ENCODE measurements at places on chromosomes 7 and 10. TPM values are rescaled to one million over a fixed set of nuclear protein-coding genes. Genes with fewer than 3 reads are reported as not detected.

DNA sequence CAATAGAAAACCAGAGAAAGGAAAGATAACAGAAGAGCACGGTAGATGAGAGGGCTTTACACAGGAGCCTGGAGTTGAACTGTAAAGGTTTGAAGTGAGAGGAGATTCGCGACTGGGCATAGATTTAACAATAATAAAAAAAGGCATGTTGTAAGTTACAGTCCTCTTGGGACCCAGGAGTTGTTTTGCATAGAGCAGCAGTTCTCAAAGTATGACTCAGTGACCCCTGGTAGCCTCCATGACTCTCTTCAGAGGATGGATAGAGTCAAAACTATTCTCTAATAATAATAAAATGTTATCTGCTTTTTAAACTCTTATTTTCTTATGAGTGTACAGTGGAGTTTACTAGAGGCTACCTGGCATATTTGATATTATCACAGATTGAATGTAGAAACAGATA lies 262.3 kb downstream of the SORCS3 start:
- DNase-seq, result no peak

DNA sequence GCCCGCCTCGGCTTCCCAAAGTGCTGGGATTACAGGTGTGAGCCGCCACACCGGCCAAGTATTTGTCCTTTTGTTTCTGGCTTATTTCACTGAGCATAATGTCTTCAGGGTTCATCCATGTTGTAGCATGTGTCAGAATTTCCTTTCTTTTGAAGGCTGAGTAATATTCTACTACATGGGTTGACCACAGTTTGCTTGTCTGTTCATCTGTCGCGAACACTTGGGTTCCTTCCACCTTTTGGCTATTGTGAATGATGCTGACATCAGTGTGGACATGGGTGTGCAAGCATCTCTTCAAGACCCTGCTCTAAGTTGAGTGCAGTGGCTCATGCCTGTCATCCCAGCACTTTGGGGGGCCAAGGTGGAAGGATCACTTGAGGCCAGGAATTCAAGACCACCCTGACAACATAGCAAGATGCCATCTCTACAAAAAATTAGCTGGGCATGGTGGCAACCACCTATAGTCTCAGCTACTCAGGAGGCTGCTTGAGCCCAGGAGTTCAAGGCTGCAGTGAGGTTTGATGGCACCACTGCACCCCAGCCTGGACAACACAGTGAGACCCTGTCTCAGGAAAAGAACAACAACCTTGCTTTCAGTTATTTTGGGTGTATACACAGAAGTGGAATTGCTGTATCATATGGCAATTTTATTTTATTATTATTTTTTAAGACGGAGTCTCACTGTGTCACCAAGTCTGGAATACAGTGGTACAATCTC lies 17.0 kb downstream of the CHST12 start:
- DNase-seq, result no peak

GRCh38 chr10:58348571-58349033 lies 13.8 kb downstream of the UBE2D1 start:
- no peak for DNase-seq

- no peak for DNase-seq
Measured at GRCh38 chr7:138325434-138325833, 134.6 kb upstream of the TRIM24 start.

The LRRN3 gene
- 5.2 TPM for polyA plus RNA-seq

DNA sequence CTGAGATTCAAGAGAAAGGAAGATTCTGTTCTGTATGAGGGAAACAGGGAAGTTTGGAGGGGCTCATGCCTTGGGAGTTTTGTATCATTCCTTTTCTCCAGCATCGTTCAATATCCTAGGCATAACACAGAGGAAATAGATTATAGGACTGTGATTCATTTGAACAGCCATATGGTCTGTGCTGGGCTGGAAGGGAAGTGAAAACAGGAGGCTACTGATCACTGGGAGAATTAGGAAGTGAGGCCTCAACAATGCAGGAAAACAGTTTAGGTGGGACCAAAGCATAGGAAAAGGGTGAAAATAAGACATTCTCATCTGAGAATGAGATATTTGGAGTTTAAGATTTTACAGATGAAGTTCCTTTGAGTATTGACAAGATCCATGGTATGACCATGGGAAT lies 70.7 kb upstream of the MKX start:
- DNase-seq, result no peak

- DNase-seq, result no peak
Measured at GRCh38 chr7:100221231-100221718, 1.5 kb downstream of the PVRIG start.

The FOXP2 gene
- polyA plus RNA-seq, result 10.9 TPM

DNA sequence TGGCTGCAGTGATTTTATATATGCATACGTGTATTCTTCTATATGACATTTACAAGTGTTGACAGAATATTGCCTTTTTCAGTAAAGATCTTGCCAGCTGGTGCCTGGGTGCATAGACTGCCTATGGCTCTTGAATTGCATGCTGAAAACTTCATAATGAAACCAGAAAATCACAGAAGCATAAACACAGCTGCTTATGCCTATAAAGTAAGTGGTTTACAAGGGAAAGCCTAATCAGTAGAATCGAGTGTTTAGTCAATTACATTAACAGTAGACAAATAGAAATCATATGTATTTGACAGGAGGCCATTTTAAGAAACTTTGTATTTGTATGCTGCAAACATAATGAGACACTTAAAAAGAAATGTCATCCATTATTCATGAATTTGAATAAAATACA lies 82.5 kb downstream of the TMEM168 start:
- peak; percentile 1 for DNase-seq

GRCh38 chr10:649798-650440 lies 39.5 kb downstream of the DIP2C start:
- DNase-seq, result no peak

The RBP4 gene
- polyA plus RNA-seq, result 0.68 TPM

- DNase-seq, result no peak
Measured at GRCh38 chr10:112335111-112335867, 38.6 kb upstream of the ACSL5 start.

DNA sequence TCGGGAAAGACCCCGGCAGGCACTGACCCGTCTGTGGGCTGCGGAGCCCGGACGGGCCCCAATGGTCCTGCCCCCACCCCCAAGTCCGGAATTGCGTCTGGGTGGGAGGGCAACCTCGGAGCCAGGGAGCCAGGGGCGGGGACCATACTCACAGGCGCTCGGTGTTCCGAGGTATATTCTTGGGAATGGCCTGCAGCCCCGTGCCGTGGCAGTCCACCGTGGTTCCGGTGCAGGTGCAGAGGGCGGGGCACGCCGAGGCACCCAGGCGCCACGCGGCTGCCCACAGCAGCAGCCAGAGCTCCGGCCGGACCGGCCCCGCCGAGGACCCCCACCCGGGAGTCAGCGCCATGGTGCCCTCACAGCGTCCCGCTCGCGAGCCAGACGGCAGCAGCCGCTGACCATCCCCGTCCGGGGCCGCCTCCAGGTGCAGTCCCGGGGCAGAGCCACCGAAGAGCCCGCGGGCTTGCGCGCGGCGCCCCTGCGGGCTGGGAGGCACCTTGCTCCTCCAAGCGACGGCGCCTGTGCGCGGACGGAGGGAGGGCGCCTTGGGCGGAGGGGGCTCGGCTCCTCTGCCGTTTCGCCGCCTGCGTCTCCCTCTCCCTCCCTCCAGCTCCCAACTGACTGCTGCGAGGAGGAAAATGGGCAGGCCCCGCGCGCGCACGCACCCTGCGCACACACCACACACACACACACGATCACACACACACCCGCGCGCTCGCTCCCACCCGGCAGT lies at the start of gene SLIT1:
Gene SLIT1, minus strand, starts transcription at position 634 of the 733 bp plus-strand sequence. Its CDS starts 285 bp downstream, at position 349.
- DNase-seq, result no peak

DNA sequence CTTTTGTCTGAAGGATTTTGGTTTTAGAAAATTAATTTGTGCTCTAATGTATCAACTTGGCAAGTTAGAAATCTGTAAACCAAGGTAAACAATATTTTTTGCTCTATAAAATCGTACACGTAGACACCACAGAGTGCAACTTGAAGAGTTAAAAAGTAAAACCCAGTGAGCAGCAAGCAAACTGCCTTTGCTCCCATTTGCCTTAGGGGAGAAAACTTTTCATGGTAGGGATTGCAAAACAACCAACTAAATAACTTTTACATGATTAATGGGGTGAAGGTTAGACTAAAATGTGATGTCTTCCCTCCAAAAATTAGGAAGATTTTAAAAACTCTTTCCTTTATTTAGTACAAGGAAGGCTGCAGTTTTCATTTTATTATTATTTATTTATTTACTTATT lies 224.2 kb upstream of the LYZL1 start:
- no peak for DNase-seq

GRCh38 chr7:107486041-107486440 lies 16.2 kb downstream of the GPR22 start:
- no peak for DNase-seq

DNA sequence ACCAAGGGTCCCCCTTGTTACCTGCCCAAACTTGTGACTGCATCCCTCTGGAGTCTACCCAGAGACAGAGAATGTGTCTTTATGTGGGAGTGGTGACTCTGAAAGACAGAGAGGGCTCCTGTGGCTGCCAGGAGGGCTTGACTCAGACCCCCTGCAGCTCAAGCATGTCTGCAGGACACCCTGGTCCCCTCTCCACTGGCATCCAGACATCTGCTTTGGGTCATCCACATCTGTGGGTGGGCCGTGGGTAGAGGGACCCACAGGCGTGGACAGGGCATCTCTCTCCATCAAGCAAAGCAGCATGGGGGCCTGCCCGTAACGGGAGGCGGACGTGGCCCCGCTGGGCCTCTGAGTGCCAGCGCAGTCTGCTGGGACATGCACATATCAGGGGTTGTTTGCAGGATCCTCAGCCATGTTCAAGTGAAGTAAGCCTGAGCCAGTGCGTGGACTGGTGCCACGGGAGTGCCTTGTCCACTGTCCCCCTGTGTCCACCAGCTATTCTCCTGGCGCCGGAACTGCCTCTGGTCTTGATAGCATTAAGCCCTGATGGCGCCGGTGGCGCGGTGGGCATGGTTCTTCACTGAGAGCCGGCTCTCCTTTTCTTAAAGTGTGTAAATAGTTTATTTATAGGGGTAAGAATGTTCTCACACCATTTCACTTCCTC lies 19.4 kb upstream of the SH2D4B start:
- no peak for DNase-seq

DNA sequence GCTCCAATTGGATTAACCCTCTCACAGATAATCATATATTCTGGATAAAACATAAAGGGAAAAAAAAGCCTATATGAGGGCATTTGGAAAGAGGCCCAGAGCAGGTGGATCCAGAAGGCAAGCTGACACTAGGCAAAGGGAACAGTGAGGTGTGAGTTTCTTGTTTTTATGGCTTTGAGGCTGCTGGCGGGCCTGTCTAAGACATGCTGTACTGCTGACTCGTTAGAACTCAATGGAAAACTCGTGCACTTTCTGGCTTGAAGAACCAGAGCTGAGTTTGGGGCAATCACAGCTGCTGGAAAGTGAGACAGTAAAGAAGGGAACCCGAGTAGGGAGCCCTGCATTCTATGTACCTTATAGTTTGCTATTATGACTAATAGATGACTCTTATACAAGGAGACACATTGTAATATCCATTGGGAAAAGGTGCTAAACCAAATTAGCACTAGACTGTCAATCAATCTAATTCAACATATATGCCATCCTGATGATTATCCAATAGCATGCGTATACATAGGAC lies 637.1 kb downstream of the GATA3 start:
- DNase-seq, result no peak

DNA sequence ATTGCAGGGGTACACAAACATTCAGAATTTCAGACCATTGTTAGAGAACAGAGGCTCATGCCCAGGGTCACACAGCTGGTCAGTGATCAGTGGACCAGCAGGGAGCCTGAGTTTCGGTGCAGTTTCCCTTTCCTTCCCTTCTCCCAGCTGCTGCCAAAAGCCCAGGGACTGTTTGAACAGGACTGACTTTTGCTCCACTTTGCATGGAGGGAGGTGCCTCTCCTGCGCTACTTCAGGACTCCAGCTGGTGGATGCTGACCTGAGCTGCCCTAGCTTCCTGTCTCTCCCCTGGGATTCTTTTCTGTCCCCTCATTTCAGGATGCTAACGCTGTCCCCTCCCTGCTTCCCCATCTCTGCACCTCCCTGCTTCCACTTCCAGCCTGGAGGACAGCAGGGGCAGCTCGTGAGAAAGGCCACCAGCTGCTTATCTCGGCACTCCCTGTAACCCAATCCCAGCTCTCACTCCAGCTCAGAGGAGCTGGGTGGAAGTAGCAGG lies 14.5 kb downstream of the SH2D4B start:
- no peak for DNase-seq

- no peak for DNase-seq
Measured at GRCh38 chr10:32616438-32616837, 170.5 kb downstream of the CCDC7 start.

DNA sequence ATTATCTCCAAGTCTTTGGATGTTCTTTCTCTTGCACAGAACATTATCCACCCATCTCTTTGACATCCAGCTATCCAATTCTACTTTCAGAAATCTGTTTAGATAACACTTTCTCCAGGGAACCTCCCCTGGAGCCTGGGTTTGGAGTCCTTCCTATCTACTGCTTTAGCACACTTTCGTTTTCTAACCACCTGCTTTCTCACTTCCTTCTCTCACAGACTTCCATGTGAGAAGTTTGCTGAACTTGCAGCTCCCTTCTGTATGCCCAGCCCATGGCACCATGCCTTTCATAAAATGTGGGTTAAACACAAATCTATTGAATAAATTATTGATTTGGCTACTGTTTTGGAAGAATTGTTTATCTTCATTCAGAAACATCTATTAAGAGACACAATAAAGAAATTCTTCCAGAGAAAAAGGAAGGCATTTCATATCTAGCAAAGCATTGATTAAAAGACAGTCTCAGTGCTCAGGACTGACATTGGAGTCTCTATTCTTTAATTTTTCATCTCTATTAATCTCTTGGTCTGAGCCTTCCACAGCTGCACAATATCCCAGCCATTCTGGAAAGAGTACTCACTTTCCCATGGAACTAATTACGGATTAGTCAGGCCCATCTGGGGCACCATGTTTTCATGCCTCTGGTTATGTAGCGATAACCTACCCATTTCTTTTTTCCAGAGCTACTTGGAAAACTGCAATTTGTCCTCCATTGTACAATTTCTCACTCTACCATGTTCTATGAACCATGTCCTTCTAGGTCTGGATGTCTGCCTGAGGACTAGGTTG lies 1077.3 kb downstream of the SORCS3 start:
- DNase-seq, result no peak

GRCh38 chr7:95609277-95609971 lies 13.1 kb upstream of the PDK4 start:
- no peak for DNase-seq

DNA sequence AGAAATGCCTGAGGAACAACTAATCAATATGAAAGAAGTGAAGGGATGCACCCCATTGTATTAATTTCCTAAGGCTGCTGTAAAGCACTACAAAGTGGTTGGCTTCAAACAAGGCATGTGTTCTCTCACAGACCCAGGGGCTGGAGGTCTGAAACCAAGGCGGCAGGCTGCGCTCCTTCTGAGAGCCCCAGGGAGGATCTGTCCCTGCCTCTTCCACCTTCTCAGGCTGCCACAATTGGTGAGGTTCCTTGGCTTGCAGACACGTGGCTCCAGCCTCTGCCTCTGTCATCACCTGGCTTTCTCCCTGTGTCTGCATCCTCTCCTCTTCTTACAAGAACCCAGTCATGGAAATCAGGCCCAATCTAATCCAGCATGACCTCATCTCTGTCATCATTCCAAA lies 110.1 kb downstream of the TNS3 start:
- no peak for DNase-seq
